Spleen (tissue), 13 donors: ENCODE measurements at places on chromosomes 5 and 9. TPM values are rescaled to one million over a fixed set of nuclear protein-coding genes. Genes with fewer than 3 reads are reported as not detected.

GRCh38 chr5:73279805-73280204 is 106.8 kb downstream of the TMEM174 start:
- H3K27me3 ChIP-seq, result no peaks in the 10 kb centered on the region
- no peak for DNase-seq
- no peaks in the 10 kb centered on the region for H3K4me1 ChIP-seq
- H3K36me3 ChIP-seq, result no peaks in the 10 kb centered on the region
- no peak overlapping the region for H3K27ac ChIP-seq

DNA sequence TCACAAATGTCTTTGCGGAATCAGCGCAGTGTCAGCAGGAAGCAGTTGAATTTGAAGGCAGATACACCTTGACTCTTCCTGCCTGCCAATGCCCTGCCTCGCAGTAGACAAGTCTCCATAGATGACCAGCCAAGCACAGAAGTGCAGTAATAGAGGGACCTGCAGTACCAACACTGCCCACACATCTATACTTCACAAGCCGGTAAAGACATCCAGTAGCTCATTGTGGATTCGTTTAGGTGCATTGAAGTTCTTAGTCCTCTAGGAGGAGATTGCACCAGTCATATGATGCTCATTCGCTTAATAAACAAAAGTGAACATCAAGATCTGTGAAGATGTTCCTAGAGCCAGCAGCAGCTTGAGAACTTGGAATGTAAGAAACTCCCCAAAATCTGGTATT is 7.1 kb upstream of the IFNA2 start:
- no peak overlapping the region for H3K4me3 ChIP-seq
- H3K36me3 ChIP-seq, result no peaks in the 10 kb centered on the region
- H3K4me1 ChIP-seq, result peaks cover 10% of the 10 kb centered on the region
- H3K27me3 ChIP-seq, result no peaks in the 10 kb centered on the region
- no peak for DNase-seq
- no peak overlapping the region for H3K27ac ChIP-seq

DNA sequence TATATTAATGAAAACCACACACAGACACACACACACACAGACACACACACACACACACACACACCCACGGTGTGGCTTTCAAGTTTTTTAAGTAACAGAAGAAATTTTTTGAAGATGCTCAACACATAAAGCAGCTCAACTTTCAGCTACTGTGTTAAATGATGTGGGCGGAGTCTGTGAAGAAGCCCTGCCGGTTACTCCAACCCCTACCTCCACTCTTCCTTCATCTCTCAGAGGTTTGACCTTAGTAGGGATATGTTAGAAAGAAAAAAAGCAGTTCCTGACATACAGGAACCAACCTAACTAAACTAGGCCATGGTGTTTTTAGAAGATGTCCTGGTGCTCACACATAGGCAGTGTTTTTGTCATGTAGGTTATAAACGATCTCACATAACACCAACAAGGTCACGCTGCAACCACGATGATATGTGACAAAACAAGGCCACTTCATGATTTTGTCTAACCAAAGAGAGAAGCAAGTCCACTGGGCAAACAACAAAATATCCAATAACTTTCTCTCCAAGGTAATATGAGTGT is 112.8 kb downstream of the EMB start:
- no peaks in the 10 kb centered on the region for H3K4me1 ChIP-seq
- H3K4me3 ChIP-seq, result no peak overlapping the region
- no peaks in the 10 kb centered on the region for H3K36me3 ChIP-seq
- DNase-seq, result no peak

GRCh38 chr5:54774281-54775170 is 210.9 kb downstream of the ESM1 start:
- no peak overlapping the region for H3K4me3 ChIP-seq
- no peaks in the 10 kb centered on the region for H3K27me3 ChIP-seq
- H3K36me3 ChIP-seq, result no peaks in the 10 kb centered on the region

The RNF208 gene
- 1.8 TPM for total RNA-seq

DNA sequence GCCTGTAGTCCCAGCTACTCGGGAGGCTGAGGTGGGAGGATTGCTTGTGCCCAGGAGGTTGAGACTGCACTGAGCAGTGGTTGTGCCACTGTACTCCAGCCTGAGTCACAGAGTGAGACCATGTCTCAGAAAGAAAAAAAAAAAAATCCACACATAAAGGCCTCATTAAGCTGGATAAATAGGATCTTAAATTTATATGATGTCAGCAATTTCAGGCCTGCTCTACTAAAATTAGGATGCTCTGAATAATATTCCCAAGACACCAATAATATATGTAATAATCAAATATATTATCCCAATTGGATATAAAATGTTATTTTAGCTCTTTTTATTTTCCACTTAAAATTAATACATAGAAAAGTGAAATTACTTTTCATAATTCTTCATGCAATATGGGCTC is 43.6 kb downstream of the NLN start:
- no peak overlapping the region for H3K4me3 ChIP-seq
- no peak overlapping the region for H3K27ac ChIP-seq
- H3K36me3 ChIP-seq, result no peaks in the 10 kb centered on the region
- no peak for DNase-seq

DNA sequence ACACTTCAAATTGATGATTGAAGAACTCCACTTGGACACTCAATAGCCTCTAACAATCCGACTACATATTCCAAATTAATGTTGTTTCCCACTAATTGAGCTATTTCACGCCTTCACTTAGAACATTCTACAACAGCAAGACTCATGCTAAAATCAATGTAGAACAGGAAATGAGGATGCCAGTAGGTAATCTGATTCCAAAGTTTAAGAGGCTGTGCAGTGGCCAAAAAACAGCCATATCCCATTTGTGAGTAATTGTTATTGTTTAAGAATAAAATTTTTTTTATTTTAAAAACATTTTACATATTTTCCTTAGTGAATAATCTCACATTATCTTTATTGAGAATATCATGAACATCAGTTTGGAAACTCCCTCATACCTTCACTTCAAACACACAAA is 35.7 kb upstream of the GHR start:
- no peaks in the 10 kb centered on the region for H3K27me3 ChIP-seq
- no peak overlapping the region for H3K4me3 ChIP-seq
- no peaks in the 10 kb centered on the region for H3K4me1 ChIP-seq
- no peaks in the 10 kb centered on the region for H3K36me3 ChIP-seq

The KLF4 gene
- total RNA-seq, result 63.8 TPM

DNA sequence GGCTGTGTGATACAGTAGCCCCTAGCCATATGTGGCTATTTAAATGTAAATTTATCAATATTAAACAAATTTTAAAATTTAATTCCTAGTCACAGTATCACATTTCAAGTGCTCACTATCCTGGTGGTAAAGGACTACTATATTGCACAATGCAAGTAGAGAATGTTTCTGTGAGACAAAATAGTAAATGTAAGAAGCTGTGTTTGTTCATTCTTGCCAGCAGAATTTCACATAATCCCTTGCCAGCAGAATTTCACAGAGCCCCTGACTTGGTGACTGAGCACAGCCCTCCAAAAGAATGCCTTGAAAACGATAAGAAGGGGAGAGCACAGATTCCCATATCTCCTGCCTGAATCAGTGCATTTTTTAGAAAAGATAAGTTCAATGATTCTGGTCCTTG is 75.9 kb upstream of the SELENOP start:
- H3K27me3 ChIP-seq, result no peaks in the 10 kb centered on the region
- no peaks in the 10 kb centered on the region for H3K4me1 ChIP-seq
- H3K36me3 ChIP-seq, result no peaks in the 10 kb centered on the region
- no peak overlapping the region for H3K4me3 ChIP-seq
- H3K27ac ChIP-seq, result no peak overlapping the region
- no peak for DNase-seq

- H3K36me3 ChIP-seq, result no peaks in the 10 kb centered on the region
- H3K4me1 ChIP-seq, result peaks cover 19% of the 10 kb centered on the region
- no peak for DNase-seq
- no peaks in the 10 kb centered on the region for H3K27me3 ChIP-seq
Observed at GRCh38 chr9:121881920-121882500, 211.1 kb downstream of the TTLL11 start.

- H3K27me3 ChIP-seq, result no peaks in the 10 kb centered on the region
- no peak overlapping the region for H3K4me3 ChIP-seq
- H3K4me1 ChIP-seq, result no peaks in the 10 kb centered on the region
- DNase-seq, result no peak
- H3K27ac ChIP-seq, result no peak overlapping the region
Observed at GRCh38 chr5:152501294-152501693, 96.2 kb upstream of the NMUR2 start.

GRCh38 chr5:179227580-179228311 is 117.5 kb downstream of the ADAMTS2 start:
- no peaks in the 10 kb centered on the region for H3K4me1 ChIP-seq
- no peaks in the 10 kb centered on the region for H3K36me3 ChIP-seq
- no peaks in the 10 kb centered on the region for H3K27me3 ChIP-seq
- H3K27ac ChIP-seq, result no peak overlapping the region
- no peak overlapping the region for H3K4me3 ChIP-seq
- peak; percentile 69 for DNase-seq

The ARL14EPL gene
- total RNA-seq, result not detected

GRCh38 chr9:137975527-137975913 is 97.9 kb downstream of the CACNA1B start:
- DNase-seq, result peak; percentile 62
- H3K27ac ChIP-seq, result no peak overlapping the region
- no peaks in the 10 kb centered on the region for H3K27me3 ChIP-seq

DNA sequence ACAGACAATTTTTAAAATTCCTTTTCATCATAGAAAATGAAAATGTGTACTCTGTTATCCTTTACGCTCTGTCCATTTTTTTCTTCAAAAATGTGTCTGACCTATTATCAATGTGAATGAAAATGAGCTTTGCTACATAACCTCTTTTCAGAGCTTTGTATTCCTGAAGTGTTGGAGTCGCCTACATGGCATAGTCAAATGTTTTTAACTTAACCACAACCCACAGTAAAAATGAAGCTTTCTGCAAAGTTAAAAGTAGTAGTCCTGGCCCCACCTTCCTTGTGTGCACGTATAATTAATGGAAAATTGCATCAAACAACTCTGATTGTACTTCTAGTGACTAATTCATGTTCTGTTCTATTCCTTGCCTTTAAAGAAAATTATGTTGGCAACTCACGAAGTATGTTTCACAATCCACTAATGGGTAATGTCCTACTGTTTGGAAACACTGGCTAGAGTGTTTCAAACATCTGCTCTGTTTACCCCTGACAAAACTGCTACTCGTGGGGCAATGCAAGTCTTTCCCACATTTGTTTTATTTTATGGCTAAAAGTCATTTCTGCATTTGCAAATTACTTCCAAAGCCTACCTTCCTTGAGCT is 18.6 kb upstream of the PSAT1 start:
- no peak overlapping the region for H3K4me3 ChIP-seq
- H3K27ac ChIP-seq, result no peak overlapping the region
- H3K36me3 ChIP-seq, result no peaks in the 10 kb centered on the region

The SPRY4 gene
- 33.5 TPM for total RNA-seq

GRCh38 chr9:133976191-133976861 is 15.8 kb downstream of the VAV2 start:
- H3K36me3 ChIP-seq, result no peaks in the 10 kb centered on the region
- peaks cover 72% of the 10 kb centered on the region for H3K4me1 ChIP-seq
- no peak overlapping the region for H3K27ac ChIP-seq
- no peak overlapping the region for H3K4me3 ChIP-seq
- peak; percentile 34 for DNase-seq

GRCh38 chr5:66170195-66170919 is 26.3 kb downstream of the SREK1 start:
- H3K36me3 ChIP-seq, result peaks cover 8% of the 10 kb centered on the region
- no peaks in the 10 kb centered on the region for H3K27me3 ChIP-seq
- H3K4me3 ChIP-seq, result no peak overlapping the region
- DNase-seq, result no peak
- H3K4me1 ChIP-seq, result peaks cover 6% of the 10 kb centered on the region

DNA sequence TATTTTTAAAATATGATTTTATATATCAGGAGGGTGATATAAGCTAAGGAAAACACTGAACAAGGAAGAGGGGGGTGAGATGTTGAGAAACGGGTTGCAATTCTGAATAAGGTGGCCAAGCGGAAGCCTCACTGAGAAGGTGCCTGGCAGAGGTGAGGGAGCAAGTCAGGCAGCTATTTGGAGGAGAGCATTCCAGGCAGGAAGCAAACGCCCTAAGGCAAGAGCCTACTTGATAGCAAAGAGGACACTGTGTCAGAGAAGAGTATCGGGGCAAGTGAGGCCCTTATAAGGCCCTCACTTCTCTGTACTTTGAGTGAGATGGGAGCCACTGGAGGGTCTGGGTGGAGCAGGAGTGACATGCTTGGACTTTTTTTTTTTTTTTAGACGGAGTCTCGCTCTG is 8.0 kb upstream of the CTNNA1 start:
- H3K4me3 ChIP-seq, result no peak overlapping the region
- H3K4me1 ChIP-seq, result peaks cover 13% of the 10 kb centered on the region
- peak; percentile 39 for DNase-seq
- H3K36me3 ChIP-seq, result no peaks in the 10 kb centered on the region

DNA sequence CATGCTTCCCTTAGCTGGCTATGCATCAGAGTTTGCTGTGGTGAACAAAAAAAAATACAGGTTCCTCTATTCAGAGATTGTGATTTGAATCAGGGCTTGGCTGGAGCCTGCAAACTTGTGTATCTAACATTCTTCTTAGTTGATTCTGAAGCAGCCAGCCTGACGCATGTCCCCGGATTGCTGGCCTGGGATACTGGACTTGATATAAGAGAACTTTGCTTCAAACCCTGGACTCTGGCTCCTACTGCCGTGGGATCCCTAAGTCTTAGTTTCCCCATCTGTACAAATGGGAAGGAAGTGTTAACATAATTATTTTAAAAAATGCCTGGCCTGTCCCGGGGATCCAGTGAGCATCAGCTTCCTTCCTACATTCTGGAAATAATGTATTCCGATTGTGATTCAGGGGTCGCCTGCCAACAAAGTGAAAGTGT is 292.8 kb downstream of the ARHGEF28 start:
- H3K27ac ChIP-seq, result peak overlapping the region; percentile 37
- H3K4me3 ChIP-seq, result no peak overlapping the region
- no peaks in the 10 kb centered on the region for H3K4me1 ChIP-seq
- DNase-seq, result no peak
